Activated T-helper 1 cell treated with anti-CD3 and anti-CD28 coated beads, Interleukin-12 subunit alpha, Interleukin-12 subunit beta, Interleukin-2, Interleukin-4 antibody, amounts not matched to agents 30 ng/mL and 10 ng/mL and 1 ng/mL, durations not matched to agents 14 hours and 24 hours and 36 hours (primary cell): ENCODE measurements at places on chromosomes 3 and 15.

DNA sequence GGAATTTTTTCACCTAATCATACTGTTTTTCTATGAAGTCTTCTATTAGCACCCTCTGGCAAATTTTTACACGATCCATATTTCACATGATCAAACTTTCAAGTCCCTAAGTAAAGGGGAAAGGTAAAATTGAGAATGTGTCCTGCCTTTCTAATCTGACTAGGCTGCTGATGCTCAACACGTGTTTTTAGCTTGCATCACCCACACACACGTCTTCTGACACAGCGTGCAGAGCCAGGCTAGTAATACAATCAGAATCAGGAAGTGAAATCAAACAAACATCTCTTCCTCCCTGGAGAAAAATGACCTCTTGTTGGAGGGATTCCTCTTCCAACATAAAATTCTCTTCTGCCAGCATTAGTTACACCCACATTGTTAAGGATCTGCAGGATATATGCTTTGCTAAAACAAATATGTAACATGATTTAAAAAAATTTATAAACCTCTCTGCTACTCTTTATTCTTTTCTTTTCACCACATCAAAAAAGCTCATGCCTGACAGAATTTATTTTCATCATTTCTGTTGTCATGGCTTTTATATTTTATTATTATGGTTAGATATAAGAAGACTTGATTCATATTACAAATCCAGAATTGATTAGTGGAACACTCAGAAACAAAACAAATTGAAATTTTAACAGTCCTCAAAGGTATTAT is 122.4 kb downstream of the RAP2B start:
- H3K4me3 ChIP-seq: no peak overlapping the region
- no peak for DNase-seq

DNA sequence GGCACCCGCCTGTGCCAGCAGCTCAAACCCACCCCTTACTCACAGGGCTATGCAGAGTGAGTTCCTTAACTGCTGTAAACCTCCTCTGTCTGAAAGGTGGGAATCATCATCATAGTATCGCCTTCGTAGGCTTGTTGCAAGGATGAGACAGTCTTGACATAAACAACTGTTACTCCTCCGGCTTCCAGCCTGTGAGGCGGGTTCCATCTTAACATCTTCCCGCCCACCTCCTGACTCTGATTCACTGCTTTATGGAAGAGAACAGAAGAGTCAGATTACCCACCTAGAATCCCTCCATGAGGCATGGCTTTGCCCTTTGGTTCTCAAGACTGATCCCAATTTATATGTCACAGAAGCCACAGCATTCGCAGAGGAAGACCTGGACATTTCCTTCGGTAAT is 21.9 kb downstream of the POLR2M start:
- no peaks in the 10 kb centered on the region for H3K36me3 ChIP-seq
- H3K27ac ChIP-seq: no peak overlapping the region
- DNase-seq: no peak
- no peak overlapping the region for H3K4me3 ChIP-seq
- H3K4me1 ChIP-seq: peaks cover 6% of the 10 kb centered on the region

- no peak overlapping the region for H3K27ac ChIP-seq
- peaks cover 28% of the 10 kb centered on the region for H3K4me1 ChIP-seq
- H3K36me3 ChIP-seq: peaks cover 7% of the 10 kb centered on the region
Observed at GRCh38 chr15:101623367-101624304, 28.5 kb downstream of the TM2D3 start.

DNA sequence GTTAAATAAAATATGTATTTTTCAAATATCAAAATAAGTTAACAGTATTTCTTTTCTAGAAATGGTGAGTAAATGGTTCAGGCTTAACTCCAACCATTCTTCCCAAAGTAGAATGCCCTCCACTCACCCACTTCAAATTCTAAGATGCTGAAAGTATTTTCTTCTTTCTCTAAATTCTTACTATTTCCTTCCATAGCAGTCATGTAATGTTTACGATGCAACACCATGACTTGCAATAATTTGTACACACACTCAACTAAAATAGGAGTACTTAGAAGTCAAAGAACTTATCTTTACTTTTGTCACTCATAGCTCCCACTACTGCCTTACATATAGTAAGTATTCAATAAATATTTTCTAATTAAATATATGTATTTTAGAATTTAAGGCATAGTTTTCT is 65.0 kb downstream of the AQR start:
- H3K4me1 ChIP-seq: no peaks in the 10 kb centered on the region
- no peak for DNase-seq
- H3K27me3 ChIP-seq: no peaks in the 10 kb centered on the region
